ENCODE measurements at places on chromosomes 1 and 21.

GRCh38 chr1:41698916-41699860 is 214.7 kb upstream of the EDN2 start:
- no peak for DNase-seq

- no peak for DNase-seq
Measured at GRCh38 chr1:172670316-172670715, 11.4 kb downstream of the FASLG start.

- DNase-seq = no peak
Measured at GRCh38 chr1:63984930-63985290, 211.1 kb downstream of the ROR1 start.

GRCh38 chr1:78003882-78004718 is 639 bp upstream of the DNAJB4 start:
- peak; percentile 89 for DNase-seq

GRCh38 chr21:44755227-44755626 is 43.9 kb upstream of the TSPEAR start:
- no peak for DNase-seq

- peak; percentile 28 for DNase-seq
Measured at GRCh38 chr1:184838504-184838951, 83.9 kb upstream of the EDEM3 start.

DNA sequence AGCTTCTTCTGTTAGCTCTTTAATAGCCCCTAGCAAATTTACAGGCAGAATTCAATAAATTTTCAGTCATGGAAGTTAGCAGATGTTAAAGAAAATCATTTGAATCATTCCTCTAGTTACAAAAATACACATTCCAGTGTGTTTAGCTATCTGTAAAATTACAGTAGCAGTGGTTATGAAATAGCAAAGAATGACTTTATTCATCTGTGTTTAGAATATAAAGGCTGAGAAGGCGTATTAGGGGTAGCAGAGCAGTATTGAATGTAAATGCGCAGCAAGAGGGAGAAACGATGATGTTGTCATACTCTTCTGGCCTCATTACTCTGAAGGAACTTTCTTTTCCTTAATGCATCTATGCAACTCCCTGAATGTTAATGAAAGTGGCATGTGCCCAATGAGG is 106.2 kb upstream of the CYYR1 start:
- DNase-seq = no peak

DNA sequence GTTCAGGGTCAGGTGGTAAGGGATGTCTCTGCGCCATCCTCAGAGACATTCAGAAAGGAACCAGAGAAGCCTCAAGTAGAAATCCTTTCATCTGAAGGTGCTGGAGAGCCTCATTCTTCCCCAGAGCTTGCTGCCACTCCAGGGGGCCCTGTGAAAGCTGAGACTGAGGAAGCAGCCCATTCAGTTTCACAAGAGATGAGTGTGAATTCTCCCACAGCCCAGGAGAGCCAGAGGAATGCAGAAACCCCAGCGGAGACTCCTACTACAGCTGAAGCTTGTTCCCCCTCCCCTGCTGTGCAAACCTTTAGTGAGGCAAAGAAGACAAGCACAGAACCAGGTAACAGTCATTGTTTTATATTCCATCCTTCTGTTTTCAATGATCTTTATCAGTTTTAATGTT is 38.7 kb downstream of the ZBTB40 start:
- DNase-seq = no peak

All from ACHN (cell line).